Right atrium auricular region (tissue), 2 donors: ENCODE measurements at places on chromosomes 12 and 14.

DNA sequence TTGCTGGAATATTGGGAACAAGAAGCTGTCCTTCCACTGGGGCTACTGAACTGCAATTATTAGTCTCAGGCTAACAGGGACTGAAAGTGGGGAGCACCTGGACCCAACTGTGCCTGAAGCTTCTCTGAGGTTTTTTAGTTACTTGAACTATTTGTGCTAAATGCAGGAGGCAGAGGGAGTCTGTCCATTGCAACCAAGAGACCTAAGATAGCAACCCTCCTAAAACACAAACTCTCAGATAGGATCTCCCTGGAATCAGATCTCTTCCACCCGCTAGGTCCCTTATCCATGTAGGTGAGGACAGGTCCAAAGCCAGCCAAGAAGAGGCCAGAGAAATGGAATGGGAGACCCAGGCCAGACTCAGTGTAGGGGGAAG, 58.1 kb downstream of the NCOR2 start:
- DNase-seq: no peak

DNA sequence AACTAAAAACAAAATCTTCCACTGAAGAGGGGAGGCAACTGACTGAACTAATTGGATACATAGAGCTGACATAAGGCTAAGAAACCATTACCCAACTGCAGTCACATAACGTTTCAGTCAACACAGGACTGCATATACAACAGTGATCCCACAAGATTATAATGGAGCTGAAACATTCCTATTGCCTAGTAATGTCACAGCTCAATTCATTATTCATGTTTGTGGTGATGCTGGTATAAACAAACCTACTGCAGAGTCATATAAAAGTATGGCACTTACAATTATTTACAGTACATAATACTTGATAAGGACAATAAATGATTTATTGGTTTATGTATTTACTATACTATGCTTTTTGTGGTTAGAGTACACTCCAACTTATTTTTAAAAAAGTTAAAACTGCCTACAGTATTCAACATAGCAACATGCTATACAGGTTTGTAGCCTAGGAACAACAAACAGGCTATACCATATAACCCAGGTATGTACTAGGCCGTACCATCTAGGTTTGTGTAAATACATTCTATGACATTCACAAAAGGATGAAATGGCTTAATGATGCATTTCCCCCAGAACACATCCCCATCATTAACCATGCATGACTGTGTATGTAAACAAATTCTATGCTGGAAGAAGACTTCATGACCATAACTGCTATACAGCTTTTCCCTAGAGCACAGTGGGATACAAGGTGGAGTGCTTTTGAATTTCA, 4.3 kb downstream of the NAP1L1 start:
- DNase-seq: no peak

GRCh38 chr12:130593056-130593455, 123.0 kb downstream of the RIMBP2 start:
- no peak for DNase-seq

DNA sequence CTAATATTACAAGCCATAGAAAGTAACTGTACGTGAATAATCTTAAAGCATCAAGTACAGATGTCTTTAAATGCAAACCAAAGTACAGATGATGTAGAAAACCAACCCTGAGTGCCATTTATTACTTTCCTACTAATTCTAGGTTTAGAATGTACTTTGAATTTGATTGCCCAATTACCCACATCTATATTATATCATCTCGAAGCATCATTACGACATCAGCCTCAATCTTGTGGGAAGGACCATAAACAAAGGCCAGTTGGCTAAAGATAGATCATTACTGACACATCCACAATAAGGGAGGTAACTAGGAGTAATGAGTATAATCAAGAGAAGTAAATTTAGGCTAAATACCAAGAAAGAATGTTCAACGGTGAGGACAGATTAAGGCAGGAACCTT, 478.9 kb downstream of the BCAT1 start:
- no peak for DNase-seq
